Stimulated activated naive CD4-positive, alpha-beta T cell (primary cell): ENCODE measurements at places on chromosomes 2 and 18.

GRCh38 chr18:75211626-75211952 is 992 bp downstream of the TSHZ1 start:
- DNase-seq = no peak

DNA sequence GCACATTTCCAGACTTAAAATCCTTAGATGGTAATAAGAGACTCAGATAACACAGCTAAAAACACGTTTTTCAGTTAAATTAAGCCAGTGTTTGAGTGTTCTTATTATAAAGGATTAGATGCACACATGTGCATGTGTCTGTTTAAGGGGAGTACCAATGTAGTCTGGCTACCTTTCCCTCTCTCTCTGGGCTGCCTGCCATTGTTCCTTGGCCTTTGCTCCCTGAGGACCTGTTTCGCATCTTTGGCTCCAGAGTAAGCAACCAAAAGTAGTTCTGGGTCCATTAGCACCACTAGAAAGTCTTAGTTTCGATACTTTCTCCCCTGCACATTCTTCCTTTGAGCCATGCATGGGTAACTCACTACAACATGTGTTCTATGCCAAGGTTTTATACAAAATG is 228.3 kb downstream of the TPGS2 start:
- no peak for DNase-seq

DNA sequence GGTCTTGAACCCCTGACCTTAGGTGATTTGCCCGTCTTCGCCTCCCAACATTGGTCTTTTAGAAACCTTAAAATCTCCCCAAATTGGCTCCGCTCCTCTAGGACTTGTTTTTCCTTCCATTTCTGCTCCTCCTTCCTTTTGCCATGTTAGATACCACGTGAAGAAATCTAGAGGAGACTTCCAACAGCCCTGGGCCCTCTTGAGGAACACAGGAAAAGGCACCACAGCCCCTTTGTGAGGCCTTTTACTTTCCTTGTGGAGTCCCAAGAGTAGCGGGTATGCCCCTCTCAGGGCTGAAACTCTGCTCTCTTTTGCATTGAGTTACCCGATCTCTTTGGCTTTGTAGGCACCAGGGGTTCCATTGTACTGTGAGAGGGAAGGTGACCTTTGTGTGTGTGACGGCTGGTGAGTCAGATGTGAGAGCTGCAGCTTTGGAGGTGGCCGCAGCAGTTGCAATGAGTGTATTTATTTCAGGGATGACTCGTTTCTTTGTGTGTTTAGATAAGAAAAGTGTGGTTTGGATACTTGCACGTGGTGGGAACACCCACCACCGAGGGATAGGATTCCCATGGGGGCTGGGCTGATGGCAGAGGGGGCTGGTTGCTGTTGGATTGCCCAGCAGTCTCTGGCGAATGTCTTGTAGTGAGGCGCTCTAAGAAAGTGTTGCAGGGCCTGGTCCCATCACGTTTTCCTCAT is 218.4 kb upstream of the HS6ST1 start:
- DNase-seq = no peak

DNA sequence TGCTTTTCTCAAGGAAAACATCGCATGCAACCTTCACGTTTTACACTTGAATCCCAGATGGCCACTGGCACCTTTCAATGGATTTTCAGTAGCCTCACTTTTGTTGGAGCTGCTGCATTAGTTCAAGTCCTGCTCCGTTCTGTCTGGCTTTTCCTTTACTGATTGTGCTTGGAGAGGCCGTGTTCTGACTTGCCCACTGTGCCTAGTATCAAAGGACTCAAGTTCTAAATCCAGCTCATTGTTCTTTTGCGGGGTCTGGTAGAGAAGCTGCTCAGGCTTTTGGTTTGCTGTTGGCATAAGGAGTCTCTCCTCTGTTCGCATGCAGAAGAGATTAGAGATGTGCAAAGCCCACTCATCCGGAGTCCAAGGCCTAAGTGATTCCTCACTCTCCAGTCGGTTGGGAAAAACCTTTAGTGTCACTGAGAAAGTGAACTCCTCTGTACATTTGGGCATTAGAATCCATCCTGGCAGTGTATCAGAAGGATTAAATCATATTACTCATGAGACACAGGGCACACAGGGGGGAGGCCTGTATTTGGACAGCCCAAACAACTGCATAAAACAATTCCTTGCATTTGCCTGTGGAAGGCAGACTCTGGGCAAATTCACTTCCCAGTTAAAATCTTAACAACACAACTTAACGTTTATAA is 69.7 kb downstream of the NCK2 start:
- DNase-seq = no peak

DNA sequence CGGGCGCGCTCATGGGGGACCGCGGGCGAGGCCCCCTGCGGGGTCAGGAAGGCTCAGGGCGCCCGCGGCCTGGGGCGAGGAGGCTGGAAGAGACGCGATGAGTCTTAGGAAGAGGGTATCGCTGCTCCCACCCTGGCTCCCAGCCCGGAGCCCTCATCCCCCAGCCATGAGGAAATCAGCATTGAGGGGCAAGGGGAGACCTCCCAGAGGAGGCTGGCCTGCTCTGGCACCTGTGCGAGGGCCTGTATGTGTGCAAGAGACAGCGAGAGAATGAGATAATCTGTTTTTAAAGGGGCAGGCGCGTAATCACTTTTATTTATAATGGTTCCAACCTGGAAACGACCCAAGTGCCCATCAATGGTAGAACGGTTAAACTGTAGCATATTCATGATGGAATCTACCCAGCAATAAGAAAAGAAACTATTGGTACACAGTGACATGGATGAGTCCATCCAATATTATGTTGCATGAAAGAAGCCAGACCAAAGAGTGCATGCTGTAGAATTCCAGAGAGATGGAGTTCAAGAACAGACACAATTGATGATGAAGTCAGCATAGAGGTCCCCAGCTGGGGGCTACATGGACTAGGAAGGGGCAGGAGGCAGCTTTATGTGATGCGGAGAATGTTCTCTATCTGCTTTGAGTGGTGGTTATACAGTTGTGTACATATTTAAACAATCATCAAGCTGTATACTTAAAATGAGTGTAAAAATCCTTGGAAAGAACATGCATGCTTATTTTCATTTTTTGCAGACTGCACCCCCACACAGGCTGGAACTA is 14.4 kb downstream of the FBXO41 start:
- DNase-seq = no peak

- no peak for DNase-seq
Measured at GRCh38 chr18:79388043-79388442, 7.7 kb upstream of the NFATC1 start.

DNA sequence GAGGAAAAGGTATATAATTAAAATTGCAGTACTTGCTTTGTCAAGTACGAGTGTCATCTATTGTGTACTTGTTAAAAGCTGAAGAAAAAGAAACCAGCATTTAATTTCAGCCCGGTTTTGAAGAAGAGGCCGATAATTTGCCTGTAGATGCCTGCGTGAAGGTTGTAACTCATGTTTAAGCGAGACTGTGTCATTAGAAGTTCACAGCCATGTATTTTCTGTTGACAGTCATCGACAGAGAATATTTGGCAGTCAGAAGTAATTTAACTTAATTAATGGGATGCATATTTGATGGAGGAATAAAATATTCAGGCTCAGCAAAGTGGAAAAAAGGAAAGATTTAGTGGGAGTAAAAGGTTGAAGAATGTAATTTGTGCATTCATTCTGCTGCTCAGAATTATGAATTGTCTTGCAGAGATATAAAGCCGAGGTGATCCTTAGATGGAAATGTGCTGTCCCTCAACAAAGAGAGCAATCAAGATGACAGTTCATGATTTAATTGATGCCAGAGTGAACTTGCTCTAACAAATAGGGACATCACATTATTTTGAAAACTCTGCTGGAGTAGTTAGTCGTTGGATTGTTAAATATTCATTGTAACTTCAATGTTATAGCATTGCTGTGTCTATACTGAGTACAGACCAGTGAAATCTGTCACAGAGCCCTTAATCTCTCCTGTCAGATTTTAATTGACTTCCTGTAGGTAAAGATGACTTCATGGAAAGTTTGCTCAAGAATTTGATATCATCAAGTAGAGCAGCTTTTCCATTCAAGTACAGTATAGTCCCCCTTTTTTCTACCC is 53.9 kb downstream of the ZNF407 start:
- DNase-seq = no peak

DNA sequence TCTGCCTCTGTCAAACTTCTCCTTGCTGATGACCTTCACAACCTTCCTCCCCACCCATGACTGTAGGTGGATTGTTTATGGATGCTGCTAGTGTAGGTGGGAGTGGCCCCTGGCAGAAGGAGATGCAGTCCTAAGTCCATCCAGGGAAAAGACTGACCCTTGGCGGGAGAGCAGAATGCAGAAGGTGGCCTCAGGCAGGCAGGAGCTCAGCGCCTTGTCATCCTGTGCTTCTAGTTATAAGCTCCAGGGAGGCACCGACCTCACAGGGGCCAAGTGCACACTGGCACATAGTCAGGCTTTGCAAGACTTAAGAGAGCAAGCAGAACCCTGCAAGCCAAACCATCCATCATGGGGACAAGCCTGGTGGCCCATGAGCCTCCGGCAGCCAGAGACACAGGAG is 74.4 kb downstream of the CAPN13 start:
- no peak for DNase-seq

DNA sequence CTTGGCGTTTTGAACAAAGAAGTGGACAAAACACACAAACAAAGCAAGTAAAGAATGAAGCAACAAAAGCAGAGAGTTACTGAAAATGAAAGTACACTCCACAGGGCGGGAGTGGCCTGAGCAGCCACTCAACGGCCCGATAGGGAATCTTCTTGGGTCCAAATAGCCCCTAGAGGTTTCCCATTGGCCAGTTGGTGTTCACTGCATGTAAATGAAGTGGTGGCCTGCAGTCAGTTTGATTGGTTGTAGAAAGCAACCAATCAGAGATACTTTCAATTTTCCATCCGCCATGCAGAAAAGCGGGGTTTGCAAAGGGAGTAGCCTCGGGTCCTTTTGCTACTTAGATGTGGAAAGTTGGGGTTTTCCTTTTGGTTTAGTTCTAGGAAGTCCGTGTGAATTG is 31.6 kb downstream of the CYBRD1 start:
- DNase-seq = no peak

- DNase-seq = no peak
Measured at GRCh38 chr18:76363436-76364120, 131.5 kb downstream of the ZNF516 start.

DNA sequence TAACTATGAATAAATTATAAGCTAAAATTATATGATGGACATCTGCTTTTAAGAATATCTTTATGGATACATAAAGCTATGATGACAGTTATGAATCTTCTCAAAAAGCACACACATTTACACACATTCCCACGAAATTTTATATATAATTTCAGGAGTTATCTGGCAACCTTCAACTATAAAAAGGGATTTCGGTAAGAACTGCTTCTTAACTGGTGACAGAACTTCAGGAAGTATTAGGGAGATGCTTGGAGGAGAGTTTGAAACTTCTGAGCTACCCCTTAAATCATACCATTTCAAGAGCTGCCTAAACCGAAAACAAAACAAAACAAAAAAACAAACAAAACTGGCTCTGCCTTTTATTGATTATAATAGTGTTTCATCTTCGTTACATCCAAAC is 399.4 kb downstream of the ZEB2 start:
- no peak for DNase-seq

DNA sequence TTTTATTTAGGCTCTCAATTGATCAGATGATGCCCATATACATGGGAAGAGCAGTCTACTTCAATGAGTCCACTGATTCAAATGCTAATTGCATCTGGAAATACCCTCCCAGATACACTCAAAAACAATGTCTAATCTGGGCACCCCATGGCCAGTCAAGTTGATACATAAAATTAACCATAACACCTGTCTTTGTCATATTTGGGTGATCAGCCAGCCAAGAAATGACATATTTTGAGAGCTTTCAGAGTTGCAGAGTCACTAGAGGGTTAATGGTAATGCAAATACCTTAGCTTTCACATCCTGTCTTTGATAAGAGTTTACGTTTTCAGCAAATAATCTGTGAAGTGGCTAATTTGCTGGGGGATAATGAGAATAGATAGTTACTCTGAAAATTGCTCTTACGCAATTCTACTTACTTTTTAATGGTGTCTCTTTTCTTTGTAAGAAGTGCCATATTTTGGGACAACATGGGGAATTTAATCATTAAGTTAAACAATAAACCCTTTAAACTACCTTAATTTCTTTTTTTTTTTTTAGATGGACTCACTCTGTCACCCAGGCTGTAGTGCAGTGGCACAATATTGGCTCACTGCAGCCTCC is 49.1 kb downstream of the CCDC195 start:
- DNase-seq = no peak

DNA sequence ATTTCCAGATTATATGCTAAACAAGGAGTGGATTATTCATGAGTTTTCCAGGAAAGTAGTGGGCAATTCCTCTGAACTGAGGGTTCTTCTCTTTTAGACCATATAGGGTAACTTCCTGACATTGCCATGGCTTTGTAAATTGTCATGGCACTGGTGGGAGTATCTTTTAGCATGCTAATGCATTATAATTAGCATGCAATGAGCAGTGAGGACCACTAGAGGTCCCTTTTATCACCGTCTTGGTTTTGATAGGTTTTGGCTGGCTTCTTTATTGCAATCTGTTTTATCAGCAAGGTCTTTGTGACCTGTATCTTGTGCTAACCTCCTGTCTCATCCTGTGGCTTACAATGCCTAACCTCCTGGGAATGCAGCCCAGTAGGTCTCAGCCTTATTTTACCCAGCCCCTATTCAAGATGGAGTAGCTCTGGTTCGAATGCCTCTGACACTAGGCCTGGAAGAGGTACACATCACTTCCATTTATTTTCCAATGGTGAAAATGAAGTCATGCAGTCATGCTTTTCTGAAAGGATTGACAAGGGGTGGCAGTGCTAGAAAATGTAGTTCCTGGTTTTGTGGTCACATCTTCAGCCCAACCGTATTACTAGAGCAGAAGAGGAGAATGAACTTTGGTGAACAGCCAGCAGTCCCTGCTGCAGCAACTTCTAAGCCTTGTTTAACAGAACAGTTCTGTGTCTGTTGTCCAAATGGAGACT is 26.6 kb upstream of the ITGA4 start:
- no peak for DNase-seq

DNA sequence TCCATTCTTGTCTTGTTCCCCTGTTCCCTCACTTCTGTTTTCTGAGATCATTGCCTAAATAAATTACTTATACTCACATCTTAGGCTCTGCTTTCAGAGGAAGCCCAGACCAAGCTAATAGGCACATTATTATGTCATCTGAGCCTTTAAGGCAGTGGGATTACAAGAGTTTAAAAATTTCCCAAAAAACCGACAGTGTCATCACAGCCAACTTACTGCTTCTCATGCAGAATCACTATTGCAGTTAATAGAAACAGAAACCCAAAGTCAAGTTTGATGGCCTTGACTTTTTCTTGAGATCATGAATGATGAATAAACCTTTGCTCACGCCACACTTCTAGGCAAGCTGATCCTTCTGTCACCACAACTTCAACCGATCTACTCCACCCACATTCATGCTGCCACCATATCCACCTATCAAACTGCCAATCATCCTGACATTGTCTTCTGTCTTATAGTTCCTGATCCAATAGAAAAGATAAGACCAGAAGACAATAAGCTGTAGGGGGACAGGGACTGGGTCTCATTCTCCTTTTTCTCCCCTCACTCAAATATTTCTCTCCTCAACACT is 142.7 kb upstream of the CREB1 start:
- DNase-seq = no peak

GRCh38 chr2:3575534-3576262 is 638 bp downstream of the RPS7 start:
- peak; percentile 8 for DNase-seq
